ENCODE measurements at places on chromosomes 16 and 17.

GRCh38 chr16:67230809-67231660, 4.1 kb downstream of the TMEM208 start:
- no peak for DNase-seq

DNA sequence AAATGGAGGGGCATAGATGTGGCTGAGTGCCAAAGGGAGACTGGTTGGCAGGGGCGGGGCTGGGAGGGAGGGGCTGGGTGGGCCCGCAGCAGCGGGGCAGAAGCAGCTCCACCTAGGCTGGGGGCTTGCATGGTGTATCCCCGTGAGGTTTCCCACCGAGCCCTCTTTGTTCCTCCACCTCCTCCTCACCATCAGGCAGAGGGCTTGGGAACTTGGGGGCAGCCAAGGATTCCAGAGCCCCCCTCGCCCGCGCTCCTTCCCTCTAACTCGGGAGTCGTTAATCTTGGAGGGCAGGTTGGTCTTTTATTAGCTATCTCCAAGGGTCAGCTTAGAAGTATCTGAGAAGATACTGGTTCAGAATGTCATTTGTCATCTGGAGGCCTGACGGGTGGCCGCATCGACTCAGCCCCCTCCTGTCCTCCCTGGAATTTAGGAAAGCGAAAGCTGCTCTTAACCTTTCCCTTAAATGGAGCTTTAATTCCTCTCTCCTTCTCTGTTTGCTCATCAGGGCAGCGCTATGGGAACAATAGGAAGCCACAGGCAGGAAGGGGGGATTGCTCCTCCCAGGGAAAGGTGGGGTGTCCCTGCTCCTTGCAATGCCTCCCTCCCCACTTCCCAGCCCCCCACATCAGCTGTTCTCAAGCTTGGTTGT, 274.3 kb upstream of the XYLT1 start:
- DNase-seq = no peak

- no peak for DNase-seq
These were observed 42.4 kb downstream of the IQCK start for GRCh38 chr16:19760356-19761060.

- no peak for DNase-seq
These were observed 13.8 kb downstream of the IL4R start for GRCh38 chr16:27327586-27327915.

DNA sequence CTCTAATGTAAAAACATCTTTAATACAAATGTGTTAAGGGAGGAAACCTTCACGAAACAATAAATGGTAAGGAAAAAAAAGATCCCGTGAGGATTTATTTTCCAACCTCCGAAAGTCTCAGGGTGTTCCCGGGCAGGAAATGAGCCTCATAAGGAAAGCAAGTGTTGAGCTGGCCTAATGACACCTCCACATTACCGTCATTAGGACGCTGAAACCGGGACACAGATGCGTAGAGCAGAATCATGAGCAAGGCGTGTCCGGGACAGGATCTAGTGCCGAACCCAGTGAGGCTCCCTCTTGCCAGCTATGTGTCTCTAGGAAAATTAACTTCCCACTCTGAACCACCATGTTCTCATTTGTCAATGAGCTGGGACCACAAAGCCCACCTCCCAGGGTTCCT, 22.7 kb upstream of the CYTH1 start:
- no peak for DNase-seq

DNA sequence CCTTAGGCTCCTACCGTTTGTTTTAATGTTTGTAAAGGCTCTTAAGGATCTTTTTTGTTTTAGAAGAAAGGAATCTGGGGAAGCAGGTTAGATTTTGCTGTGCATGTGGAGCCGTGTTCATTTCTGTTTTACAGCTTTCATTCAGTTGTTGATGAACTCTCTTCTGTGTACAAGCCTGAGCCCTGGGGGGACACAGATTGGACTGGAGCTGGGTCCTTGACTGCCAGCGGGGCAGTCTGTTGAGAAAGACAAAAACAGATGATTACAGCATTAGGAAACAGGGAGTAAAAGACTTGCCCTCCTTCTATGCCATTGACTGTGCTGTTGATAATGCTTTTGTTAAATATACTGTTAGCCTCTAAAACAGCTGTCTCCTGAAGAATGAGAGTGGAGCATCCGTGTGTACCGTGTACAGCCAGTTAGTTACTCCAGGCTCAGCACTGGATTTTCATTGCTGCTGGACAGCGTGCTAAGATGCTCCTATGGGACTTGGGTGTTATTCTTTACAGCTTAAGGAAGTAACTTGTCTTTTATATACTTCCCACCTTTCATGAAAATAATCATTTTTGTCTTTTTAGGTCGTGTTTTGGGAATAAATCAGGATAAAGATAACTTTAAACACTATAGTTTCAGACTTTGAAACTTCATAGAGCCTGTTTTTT, 3.2 kb downstream of the MAP1LC3B start:
- DNase-seq = no peak

GRCh38 chr16:3577302-3577752, at the start of gene NLRC3:
TSS of gene NLRC3 (minus strand) at chr16:3577403. CDS start at chr16:3565036, 12,367 bp downstream.
- DNase-seq = no peak

- DNase-seq = no peak
These were observed at the start of gene FADS6 for GRCh38 chr17:74892974-74893911. TSS of gene FADS6 (minus strand) at chr17:74893633. CDS start at chr17:74893595, 38 bp downstream.

All from NCI-H1694 (cell line).